ENCODE measurements at places on chromosomes 5 and 9. TPM values are rescaled to one million over a fixed set of nuclear protein-coding genes. Genes with fewer than 3 reads are reported as not detected.
A peak's percentile ranks its signal among the peaks of the same experiment; 100 is the strongest.

ADAM19 gene
- 53.2 TPM for total RNA-seq

PCDHGA3 gene
- total RNA-seq: 2.5 TPM

GAS1 gene
- 136 TPM for total RNA-seq

CAMSAP1 gene
- 37.7 TPM for total RNA-seq

CAAP1 gene
- total RNA-seq: 10.2 TPM

PCDHGA11 gene
- total RNA-seq: 6.1 TPM

SOHLH1 gene
- not detected for total RNA-seq

- no peaks in the 10 kb centered on the region for H3K36me3 ChIP-seq
- no peak overlapping the region for H3K4me3 ChIP-seq
- no peak for DNase-seq
- H3K4me1 ChIP-seq: no peaks in the 10 kb centered on the region
- H3K27ac ChIP-seq: no peak overlapping the region
These were observed 449.6 kb downstream of the SLCO4C1 start for GRCh38 chr5:101846496-101846895.

- H3K27ac ChIP-seq: no peak overlapping the region
- H3K4me3 ChIP-seq: no peak overlapping the region
- no peaks in the 10 kb centered on the region for H3K4me1 ChIP-seq
- no peaks in the 10 kb centered on the region for H3K27me3 ChIP-seq
- no peak for DNase-seq
These were observed 11.6 kb downstream of the UBAC1 start for GRCh38 chr9:135949501-135950134.

DNA sequence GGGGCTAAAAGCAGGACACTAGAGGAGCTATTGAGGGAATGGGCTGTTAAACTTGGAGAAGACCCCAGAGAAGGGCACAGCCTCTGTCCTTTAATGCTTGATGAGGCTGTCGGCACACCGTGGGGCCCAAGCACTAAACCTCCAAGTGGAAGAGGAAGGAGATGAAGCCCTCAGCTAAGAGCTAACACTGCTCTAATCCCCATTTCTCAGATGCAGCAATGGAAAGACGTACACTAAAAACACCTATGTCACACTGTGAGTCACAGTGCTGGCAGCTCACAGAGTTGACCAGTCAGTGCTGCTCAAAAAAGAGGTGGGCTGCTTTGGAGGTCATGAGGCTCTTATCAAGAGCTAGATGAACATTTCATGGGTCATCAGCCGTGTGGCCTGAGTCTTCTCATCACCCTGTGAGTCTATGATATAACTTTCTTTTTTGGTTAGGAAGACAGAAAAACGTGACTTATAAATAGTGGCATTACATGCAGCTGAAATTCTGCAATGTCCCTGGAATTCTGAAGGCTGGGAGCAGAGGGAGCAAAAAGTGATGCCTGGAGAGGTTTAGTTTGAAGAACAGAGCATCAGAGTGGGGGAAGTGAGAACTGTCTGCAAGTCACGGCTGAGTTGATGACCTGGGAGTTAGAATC, 21.5 kb downstream of the TNFSF8 start:
- H3K4me3 ChIP-seq: no peak overlapping the region
- no peaks in the 10 kb centered on the region for H3K36me3 ChIP-seq
- DNase-seq: no peak
- no peaks in the 10 kb centered on the region for H3K27me3 ChIP-seq

GRCh38 chr5:4523038-4523437, 617.1 kb upstream of the ADAMTS16 start:
- H3K36me3 ChIP-seq: no peaks in the 10 kb centered on the region
- H3K27me3 ChIP-seq: no peaks in the 10 kb centered on the region
- no peak for DNase-seq
- no peaks in the 10 kb centered on the region for H3K4me1 ChIP-seq

DNA sequence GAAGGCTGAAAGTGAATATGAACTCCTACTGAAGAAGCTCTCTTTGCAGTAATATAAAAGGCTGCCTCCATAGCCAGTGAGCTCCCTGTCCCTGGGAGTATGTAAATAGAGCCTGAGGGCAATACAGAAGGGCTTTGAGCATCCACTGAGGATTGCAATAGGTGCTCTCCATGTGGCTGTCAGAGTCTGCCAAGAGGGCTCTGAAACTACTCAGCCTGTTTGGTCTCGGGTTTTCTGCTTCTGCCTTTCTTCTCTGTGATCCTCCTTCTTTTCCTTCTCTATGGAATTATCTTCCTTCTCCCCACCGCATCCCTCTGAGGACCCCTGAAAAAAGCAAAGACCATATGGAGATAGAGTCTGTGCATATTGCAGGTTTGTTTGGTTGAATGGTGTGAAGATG, 69.4 kb downstream of the PCDH1 start:
- H3K4me3 ChIP-seq: no peak overlapping the region
- peaks cover 18% of the 10 kb centered on the region for H3K27me3 ChIP-seq
- no peaks in the 10 kb centered on the region for H3K36me3 ChIP-seq
- DNase-seq: no peak

GRCh38 chr9:133057006-133057405, 4.8 kb upstream of the CEL start:
- no peaks in the 10 kb centered on the region for H3K4me1 ChIP-seq
- H3K36me3 ChIP-seq: peaks cover 49% of the 10 kb centered on the region
- no peak for DNase-seq
- no peaks in the 10 kb centered on the region for H3K27me3 ChIP-seq
- no peak overlapping the region for H3K27ac ChIP-seq

- DNase-seq: no peak
- H3K4me1 ChIP-seq: no peaks in the 10 kb centered on the region
- H3K27ac ChIP-seq: no peak overlapping the region
- no peaks in the 10 kb centered on the region for H3K27me3 ChIP-seq
These were observed 509.4 kb downstream of the NFIB start for GRCh38 chr9:13804532-13804931.

DNA sequence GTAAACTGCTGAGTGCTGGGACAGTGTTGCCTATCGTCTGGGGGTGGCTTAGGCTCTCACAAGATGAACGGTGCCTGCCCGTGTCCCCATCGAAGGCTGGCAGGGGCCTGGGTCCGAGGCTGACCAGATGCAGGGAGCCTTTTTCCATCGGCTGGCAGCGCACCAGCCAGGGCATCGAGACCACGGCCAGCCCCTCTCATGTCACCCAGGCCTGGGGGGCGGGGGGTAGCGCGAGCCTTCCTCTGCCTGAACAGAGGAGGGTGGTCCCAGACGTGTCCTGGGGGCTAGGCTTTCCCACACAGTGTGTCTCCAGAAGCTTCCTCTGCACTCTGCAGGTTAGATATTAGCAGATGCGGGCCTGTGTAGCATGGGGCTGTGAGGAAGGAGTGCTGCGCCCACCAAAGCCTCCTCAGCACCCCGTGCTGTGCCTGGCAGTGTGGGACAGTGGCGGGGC, 17.3 kb downstream of the FGD3 start:
- H3K4me1 ChIP-seq: no peaks in the 10 kb centered on the region
- H3K27me3 ChIP-seq: no peaks in the 10 kb centered on the region
- peak overlapping the region; percentile 20 for H3K4me3 ChIP-seq
- H3K27ac ChIP-seq: peak overlapping the region; percentile 31

DNA sequence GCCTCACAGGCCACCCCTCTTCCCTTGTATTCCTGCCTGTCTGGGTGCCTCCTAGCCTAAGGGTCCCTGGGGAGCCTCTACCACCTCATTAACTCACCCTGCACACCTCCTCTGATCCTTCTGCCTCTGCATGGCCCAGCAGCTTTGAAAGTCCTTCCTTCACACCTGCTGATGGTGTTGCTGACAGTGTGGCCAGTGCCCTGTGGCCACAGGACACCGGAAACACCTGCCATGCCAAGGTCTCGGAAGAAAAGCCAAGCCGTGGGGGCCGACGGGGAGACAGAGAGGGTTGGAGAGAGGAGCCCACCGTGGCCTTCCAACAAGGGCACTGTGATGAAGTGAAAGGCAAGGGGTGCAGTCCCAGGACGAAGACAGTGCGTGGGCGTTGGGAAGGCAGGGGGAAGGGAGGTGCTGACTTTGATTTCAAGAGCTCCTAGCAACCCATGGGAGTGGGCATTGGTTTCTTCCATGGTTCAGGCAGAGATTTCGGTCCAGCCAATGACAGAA, 4.1 kb downstream of the BTNL9 start:
- no peaks in the 10 kb centered on the region for H3K27me3 ChIP-seq
- no peaks in the 10 kb centered on the region for H3K4me1 ChIP-seq
- H3K4me3 ChIP-seq: no peak overlapping the region
- DNase-seq: no peak
- H3K27ac ChIP-seq: peak overlapping the region; percentile 27
- no peaks in the 10 kb centered on the region for H3K36me3 ChIP-seq

DNA sequence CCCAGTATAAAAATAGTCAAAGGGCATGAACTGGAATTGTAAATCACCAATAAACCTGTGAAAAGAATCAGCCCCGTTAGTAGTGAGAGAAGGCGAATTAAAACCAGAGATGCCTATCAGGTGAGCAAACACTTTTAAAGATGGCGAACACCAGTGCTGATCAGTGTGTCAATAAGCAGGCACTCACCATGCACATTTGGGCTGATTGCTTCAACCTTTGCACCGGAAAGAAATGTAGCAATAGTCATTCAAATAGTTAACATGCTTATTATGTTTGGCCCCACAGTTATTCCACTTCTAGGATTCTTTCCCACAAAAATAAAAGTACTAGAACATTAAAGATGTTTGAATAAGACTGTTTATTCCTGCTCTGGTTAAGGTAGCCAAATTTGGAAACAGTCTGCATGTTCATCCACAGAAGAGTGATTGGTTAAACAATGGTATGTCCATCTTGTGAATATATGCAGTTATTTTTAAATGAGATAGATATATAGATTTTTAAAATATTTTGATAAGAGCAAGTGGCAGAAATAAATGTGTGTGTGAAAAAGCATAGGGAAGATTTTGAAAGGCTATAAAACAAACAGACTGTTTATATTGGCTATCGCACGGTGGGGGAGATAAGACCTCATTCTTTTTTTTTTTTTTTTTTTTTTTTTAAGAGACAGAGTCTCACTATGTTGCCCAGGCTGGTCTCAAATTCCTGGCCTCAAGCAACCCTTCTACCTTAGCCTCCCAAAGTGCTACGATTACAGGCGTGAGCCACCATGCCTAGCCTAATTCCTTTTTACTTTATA, 112.2 kb downstream of the PIP5K1B start:
- H3K27ac ChIP-seq: no peak overlapping the region
- no peak overlapping the region for H3K4me3 ChIP-seq
- H3K27me3 ChIP-seq: no peaks in the 10 kb centered on the region
- no peaks in the 10 kb centered on the region for H3K36me3 ChIP-seq

DNA sequence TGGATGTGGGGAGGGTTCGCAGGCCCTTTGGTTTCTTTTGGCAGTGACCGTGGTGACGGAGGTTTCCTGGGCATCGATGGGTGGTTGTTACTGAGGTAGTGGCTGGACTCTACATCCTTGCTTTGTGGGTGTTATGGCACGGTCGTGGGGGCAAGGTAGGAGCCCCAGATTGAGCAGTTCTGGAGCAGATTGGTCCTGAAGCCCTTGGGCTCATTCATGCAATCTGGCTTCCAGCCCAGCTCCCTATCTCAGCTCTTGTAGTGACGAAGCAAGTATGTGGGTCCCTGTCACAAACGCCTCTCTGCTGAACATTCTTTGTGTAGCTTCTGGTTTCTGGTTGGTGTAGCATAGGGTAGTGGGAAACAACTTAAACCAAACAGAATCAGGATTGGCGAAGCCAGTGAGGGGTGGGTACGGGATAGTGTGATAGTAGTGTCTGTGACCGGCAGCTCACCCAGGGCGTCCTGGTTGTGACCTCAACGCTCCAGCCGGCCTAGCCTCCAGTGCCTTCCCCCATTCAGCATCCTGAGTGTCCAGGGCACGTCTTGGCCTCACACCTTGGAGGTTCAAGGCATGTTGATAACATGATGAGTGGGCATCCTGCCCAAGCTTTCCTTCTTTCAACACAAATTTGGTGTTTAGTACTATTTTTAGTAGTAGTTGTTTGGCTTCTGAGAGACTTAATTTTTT, 2.9 kb downstream of the NDUFS6 start:
- H3K4me3 ChIP-seq: no peak overlapping the region
- no peak overlapping the region for H3K27ac ChIP-seq

DNA sequence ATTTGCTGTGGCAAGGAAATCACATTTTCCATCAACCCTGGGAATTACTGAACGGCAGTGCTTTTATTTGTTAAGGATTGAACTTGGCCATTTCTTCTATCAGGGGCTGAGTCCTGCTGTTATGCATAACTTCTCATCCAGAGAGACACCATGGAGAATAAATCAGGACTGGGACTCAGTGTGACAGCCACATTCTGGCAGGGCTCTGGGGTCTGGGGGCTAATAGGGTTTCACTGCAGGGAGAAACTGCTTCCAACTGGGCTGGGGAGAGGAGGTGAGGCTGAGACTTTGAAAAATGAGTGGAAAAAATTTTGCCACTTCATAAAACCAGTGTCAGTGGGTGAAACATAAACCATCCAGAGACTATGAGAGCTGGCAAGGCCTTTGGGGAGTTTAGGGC, 95.7 kb upstream of the ALDH1B1 start:
- H3K27me3 ChIP-seq: no peaks in the 10 kb centered on the region
- H3K36me3 ChIP-seq: no peaks in the 10 kb centered on the region
- DNase-seq: no peak
- H3K27ac ChIP-seq: no peak overlapping the region

- H3K4me1 ChIP-seq: no peaks in the 10 kb centered on the region
- H3K27me3 ChIP-seq: no peaks in the 10 kb centered on the region
- H3K4me3 ChIP-seq: no peak overlapping the region
These were observed 38.7 kb upstream of the C6 start for GRCh38 chr5:41252036-41252435.

GRCh38 chr9:6660512-6660911, 15.0 kb upstream of the GLDC start:
- H3K36me3 ChIP-seq: no peaks in the 10 kb centered on the region
- no peaks in the 10 kb centered on the region for H3K4me1 ChIP-seq
- H3K27ac ChIP-seq: no peak overlapping the region
- no peaks in the 10 kb centered on the region for H3K27me3 ChIP-seq
- no peak for DNase-seq

DNA sequence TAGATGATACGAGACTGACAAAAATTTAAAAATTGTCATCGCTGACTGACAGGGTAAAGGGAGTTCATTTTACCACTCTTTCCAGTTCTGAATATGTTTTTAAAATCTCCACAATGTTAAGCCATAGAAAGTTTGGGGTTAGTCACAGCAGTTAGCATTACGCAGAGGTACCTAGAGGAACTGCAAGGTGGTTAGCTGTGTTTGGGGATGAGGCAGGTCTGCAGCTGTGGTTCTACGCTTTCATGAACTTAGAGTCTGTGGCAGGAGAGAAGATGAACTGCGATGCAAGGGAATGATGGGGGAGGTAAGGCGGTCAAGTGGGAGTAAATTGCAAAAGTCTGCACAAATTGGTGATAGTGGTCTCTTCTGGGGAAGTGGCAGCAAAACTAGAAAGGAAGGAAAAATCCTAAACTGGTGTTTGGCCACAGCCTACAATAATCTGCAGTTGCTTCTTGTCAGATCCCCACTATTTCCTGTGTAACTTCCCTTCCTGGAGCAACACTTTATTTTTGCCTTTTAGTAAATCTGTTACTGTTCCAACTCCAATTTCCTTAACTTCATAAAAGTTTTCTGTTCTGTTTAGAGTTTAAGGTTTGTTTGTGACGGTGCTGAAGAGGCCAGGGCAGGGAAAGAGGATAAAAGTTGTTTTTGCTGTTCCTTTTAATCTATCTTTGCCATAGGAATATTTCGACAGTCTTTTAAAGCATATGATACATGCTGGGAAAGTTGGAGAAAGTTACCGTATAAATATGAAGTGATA, 38.6 kb upstream of the SNX2 start:
- no peak for DNase-seq
- H3K4me1 ChIP-seq: no peaks in the 10 kb centered on the region
- H3K27me3 ChIP-seq: no peaks in the 10 kb centered on the region
- peak overlapping the region; percentile 9 for H3K27ac ChIP-seq

- no peaks in the 10 kb centered on the region for H3K36me3 ChIP-seq
- H3K4me3 ChIP-seq: no peak overlapping the region
- no peak for DNase-seq
- H3K27ac ChIP-seq: no peak overlapping the region
- H3K27me3 ChIP-seq: no peaks in the 10 kb centered on the region
These were observed 14.1 kb downstream of the SLC25A46 start for GRCh38 chr5:110752953-110753352.
